NCI-H446 (cell line): ENCODE measurements at places on chromosomes 3 and 15.

DNA sequence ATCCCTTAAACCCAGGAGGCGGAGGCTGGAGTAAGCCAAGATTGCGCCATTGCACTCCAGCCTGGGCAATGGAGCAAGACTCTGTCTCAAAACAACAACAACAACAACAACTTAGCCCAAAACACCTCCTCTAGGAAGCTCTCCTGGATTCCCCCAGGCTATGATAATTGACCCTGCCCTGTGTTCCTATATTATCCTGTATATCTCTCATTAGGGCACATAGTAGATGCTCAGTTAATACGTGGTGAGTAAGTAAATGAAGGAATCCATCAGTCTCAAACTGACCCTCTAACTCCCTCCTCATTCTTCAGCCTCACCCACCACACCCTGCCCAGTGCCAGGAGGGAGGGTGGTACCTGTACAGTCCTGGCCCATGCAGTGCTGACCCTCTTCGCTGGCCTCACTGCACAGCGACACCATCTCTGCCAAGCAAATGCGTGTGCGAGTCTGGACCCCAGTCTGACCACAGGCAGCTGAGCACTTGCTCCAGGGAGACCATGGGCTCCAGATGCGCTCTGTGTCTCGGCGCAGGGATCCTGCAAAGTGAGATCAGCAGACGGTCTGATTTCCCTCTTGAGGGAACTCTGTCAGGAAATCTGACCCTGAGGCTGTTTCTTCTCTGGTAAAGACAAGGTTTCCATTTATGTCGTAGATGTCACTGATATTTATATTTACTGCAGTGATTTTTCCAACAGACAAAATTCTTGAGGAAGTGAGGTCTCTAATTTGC lies 6.2 kb downstream of the CILP start:
- DNase-seq: no peak

- no peak for DNase-seq
Observed at GRCh38 chr3:99330281-99330680, 308.1 kb upstream of the COL8A1 start.

DNA sequence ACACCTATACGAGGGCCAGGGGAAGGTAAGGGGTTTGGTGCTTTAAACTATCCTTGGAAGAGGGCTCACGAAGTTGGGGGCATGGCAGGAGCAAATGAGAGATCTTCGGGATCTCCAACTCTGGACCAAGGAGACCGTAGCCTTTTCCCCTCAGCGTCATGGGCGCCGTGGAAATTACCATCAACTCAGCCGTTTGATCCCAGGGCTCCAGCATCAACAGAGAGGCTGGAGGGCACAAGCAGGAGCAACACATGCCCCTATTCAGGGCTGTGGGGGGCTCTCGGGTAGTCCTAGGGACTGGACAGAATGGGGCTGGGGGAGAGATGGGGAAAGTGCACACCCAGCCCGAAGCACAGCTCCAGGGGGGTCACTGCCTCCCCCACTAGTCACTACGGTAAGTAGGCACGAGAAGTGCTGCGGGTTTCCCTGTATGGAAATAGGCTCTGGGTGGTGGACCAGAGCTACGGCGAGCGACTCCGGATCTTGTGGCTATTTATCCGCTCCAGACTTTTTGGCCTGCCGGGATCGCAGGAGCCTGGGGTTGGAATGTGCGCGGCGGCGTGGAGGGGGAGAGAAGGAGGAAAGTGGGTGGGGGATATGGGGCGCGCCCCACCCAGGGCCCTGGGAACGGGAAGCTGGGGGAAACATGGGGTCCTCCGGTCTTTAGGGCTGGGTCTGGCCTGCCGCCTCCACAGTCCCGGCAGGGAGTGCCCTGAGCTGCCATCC lies 539 bp upstream of the LAMB2 start:
- DNase-seq: peak; percentile 75

- DNase-seq: no peak
Observed at GRCh38 chr15:31367730-31368344, 41.2 kb downstream of the KLF13 start.
